ENCODE measurements at places on chromosomes 16 and 17. TPM values are rescaled to one million over a fixed set of nuclear protein-coding genes. Genes with fewer than 3 reads are reported as not detected.

GRCh38 chr17:28367641-28368305 lies 2.3 kb downstream of the VTN start:
- H3K36me3 ChIP-seq: no peaks in the 10 kb centered on the region
- no peak overlapping the region for H3K27ac ChIP-seq
- DNase-seq: no peak
- no peak overlapping the region for H3K4me3 ChIP-seq

- H3K36me3 ChIP-seq: no peaks in the 10 kb centered on the region
- H3K27me3 ChIP-seq: peaks cover 28% of the 10 kb centered on the region
- no peak overlapping the region for H3K4me3 ChIP-seq
- H3K27ac ChIP-seq: no peak overlapping the region
- no peaks in the 10 kb centered on the region for H3K4me1 ChIP-seq
Observed at GRCh38 chr17:79616801-79617200, 6.0 kb upstream of the RBFOX3 start.

GRCh38 chr16:65624229-65624628 lies 502.4 kb upstream of the CDH11 start:
- no peaks in the 10 kb centered on the region for H3K27me3 ChIP-seq
- H3K4me1 ChIP-seq: no peaks in the 10 kb centered on the region
- no peak for DNase-seq
- H3K4me3 ChIP-seq: no peak overlapping the region
- H3K27ac ChIP-seq: no peak overlapping the region

- no peak overlapping the region for H3K27ac ChIP-seq
- no peak for DNase-seq
- H3K4me1 ChIP-seq: no peaks in the 10 kb centered on the region
- H3K27me3 ChIP-seq: peaks cover 4% of the 10 kb centered on the region
- no peak overlapping the region for H3K4me3 ChIP-seq
- no peaks in the 10 kb centered on the region for H3K36me3 ChIP-seq
Observed at GRCh38 chr16:66660422-66661209, 35.9 kb downstream of the CMTM4 start.

GRCh38 chr17:16931318-16932060 lies 40.4 kb downstream of the TNFRSF13B start:
- no peaks in the 10 kb centered on the region for H3K36me3 ChIP-seq
- H3K4me1 ChIP-seq: no peaks in the 10 kb centered on the region
- no peaks in the 10 kb centered on the region for H3K27me3 ChIP-seq
- H3K4me3 ChIP-seq: no peak overlapping the region
- H3K27ac ChIP-seq: no peak overlapping the region
- no peak for DNase-seq

- H3K36me3 ChIP-seq: no peaks in the 10 kb centered on the region
- H3K27ac ChIP-seq: no peak overlapping the region
- peaks cover 13% of the 10 kb centered on the region for H3K4me1 ChIP-seq
- DNase-seq: no peak
- H3K27me3 ChIP-seq: no peaks in the 10 kb centered on the region
- H3K4me3 ChIP-seq: no peak overlapping the region
Observed at GRCh38 chr17:76789235-76789788, 51.4 kb downstream of the MFSD11 start.

DNA sequence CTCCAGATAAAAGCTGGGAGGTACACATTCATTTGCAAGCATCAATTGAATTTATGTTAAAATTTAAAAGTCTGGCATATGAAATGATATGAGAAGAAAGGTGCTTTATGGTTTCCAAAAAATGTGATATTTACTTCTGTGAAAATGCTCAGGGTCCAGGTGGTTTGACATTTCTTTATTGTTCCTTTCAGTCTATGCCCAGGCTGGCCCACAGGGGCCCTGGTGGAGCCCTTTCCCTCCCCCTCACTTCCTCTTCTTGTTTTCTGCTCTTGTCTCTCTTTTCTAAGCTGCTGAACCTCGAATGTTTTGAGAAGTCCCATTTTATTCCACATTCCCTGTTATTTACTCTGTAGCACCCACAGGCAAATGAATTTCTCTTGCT lies 127.8 kb downstream of the HS3ST3B1 start:
- no peaks in the 10 kb centered on the region for H3K36me3 ChIP-seq
- peak overlapping the region; percentile 90 for H3K27ac ChIP-seq
- H3K4me1 ChIP-seq: peaks cover 55% of the 10 kb centered on the region
- H3K4me3 ChIP-seq: peak overlapping the region; percentile 67
- no peaks in the 10 kb centered on the region for H3K27me3 ChIP-seq

DNA sequence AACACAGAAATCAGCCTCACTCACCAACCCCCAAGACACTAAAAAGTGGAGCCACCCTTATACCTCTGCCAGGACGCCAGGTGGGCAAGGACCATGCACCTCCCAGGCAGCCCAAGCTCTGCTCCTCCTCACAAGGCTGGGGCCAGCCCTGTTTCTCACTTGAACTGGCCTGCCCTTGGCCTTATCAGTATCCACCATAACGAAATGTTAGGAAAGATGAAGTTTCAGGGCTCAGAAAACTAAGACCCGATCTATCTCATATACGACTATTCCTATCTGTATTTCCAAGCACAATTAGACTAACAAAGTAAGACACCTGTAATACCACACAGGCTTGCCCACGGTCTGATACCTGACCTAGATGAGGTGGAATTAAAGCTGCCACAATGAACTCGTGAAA lies 6.9 kb downstream of the FBXO31 start:
- peaks cover 18% of the 10 kb centered on the region for H3K36me3 ChIP-seq
- H3K4me3 ChIP-seq: no peak overlapping the region
- no peaks in the 10 kb centered on the region for H3K27me3 ChIP-seq
- peaks cover 46% of the 10 kb centered on the region for H3K4me1 ChIP-seq
- H3K27ac ChIP-seq: no peak overlapping the region

DNA sequence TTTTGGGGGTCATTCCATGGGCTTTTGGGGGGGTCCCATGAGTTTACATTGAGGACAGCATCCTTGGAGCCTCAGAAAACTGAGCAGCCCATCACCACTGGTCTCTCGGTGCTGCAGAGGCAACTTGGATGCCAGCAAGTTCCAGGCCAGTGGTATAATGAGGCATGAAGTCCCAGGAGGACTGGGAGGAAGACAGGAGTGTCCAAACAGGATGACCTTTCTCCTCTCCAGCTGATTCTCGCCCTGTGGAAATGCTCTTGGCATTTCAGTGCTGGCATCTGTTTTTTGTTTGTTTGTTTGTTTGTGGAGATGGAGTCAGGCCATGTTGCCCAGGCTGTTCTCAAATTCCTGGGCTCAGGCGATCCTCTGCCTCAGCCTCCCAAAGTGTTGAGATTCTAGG lies 347.6 kb downstream of the SNX29 start:
- no peaks in the 10 kb centered on the region for H3K36me3 ChIP-seq
- no peak overlapping the region for H3K27ac ChIP-seq
- no peaks in the 10 kb centered on the region for H3K27me3 ChIP-seq
- no peak for DNase-seq
- H3K4me3 ChIP-seq: no peak overlapping the region
- H3K4me1 ChIP-seq: peaks cover 6% of the 10 kb centered on the region

- peaks cover 52% of the 10 kb centered on the region for H3K4me1 ChIP-seq
- H3K27me3 ChIP-seq: no peaks in the 10 kb centered on the region
- H3K4me3 ChIP-seq: no peak overlapping the region
- peaks cover 4% of the 10 kb centered on the region for H3K36me3 ChIP-seq
- no peak for DNase-seq
Observed at GRCh38 chr16:69593751-69594255, 28.0 kb downstream of the NFAT5 start.

- H3K27ac ChIP-seq: peak overlapping the region; percentile 75
- H3K4me3 ChIP-seq: peak overlapping the region; percentile 75
- no peaks in the 10 kb centered on the region for H3K27me3 ChIP-seq
- peaks cover 40% of the 10 kb centered on the region for H3K4me1 ChIP-seq
- peaks cover 7% of the 10 kb centered on the region for H3K36me3 ChIP-seq
- DNase-seq: peak; percentile 65
Observed at GRCh38 chr17:18261146-18261515, 669 bp downstream of the MIEF2 start.

DNA sequence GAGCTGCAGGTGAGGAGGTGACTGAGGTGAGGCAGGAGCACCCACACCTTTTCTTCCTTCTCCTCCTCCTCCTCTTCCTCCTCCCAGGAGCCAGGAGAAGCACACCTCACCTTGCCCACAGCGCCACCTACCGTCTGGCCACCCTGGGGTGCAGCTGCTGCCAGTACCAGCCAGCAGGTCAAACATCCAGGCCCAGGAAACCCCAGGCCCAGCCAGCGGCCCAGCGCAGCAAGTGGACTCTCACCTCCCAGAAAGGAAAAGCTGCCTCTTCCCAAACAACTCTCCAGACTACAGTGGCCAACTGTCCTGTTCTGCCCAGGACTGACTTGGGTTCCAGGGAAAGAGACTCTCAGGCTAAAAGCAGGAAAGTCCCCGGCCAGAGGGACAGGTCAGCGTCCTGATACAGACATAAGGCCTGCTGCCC lies 22.7 kb downstream of the PEMT start:
- no peaks in the 10 kb centered on the region for H3K27me3 ChIP-seq
- H3K27ac ChIP-seq: no peak overlapping the region
- peak; percentile 72 for DNase-seq
- H3K4me3 ChIP-seq: no peak overlapping the region
- no peaks in the 10 kb centered on the region for H3K4me1 ChIP-seq
- H3K36me3 ChIP-seq: no peaks in the 10 kb centered on the region

DNA sequence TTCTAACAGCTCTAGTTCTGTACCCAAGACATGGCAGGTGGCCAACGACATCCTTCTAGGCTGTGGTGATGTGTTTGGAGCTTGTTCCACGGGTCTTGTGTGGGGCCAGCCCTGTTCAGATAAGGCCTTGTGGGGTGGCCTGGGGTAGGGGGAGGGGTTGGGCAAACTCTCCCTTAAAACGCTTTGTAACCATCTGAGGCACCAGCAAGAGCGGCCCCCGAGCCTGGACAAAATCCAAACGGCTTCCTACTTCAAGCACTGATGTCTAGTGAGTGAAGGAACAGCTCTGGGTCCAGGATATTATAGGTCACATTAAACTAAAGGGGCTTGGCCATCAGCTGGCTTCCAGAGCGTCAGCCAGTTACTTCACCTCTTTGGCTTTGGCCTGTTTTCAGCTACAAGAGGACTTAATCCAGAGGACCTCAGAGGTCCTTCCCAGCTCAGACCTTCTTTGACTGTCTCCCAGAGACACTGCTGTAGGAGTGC lies 11.9 kb downstream of the SERPINF1 start:
- no peaks in the 10 kb centered on the region for H3K27me3 ChIP-seq
- H3K36me3 ChIP-seq: peaks cover 3% of the 10 kb centered on the region
- no peak overlapping the region for H3K27ac ChIP-seq
- no peak for DNase-seq
- peaks cover 2% of the 10 kb centered on the region for H3K4me1 ChIP-seq

MFAP4 gene
- not detected for total RNA-seq

PTGES3L gene
- 0.53 TPM for total RNA-seq

MT4 gene
- total RNA-seq: not detected

TEX19 gene
- total RNA-seq: not detected

FBXL16 gene
- 7.7 TPM for total RNA-seq

KRTAP2-2 gene
- total RNA-seq: not detected
